ENCODE measurements at places on chromosomes 7 and 10.

GRCh38 chr7:23967949-23968599 is 258.1 kb downstream of the STK31 start:
- peak; percentile 15 for DNase-seq

DNA sequence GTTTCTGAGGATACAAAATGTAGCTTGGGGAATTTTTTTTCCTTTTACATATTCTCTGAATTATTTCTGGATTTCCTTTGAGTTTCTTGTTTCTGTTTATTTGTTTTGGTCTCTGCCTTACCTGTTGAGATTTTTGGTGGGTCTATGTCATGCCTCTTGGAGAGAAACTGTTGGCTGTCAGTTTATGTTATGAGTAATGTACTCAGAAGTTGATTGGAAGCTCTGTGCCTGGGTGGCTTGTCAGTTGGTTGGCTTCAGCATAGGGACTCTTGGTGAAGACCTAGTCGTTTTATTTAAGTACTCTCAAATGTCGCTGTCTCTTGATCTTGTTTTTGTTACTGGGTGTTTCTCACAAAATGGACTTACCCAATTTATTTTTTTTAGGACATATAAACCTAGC is 132.4 kb downstream of the CDK14 start:
- no peak for DNase-seq

DNA sequence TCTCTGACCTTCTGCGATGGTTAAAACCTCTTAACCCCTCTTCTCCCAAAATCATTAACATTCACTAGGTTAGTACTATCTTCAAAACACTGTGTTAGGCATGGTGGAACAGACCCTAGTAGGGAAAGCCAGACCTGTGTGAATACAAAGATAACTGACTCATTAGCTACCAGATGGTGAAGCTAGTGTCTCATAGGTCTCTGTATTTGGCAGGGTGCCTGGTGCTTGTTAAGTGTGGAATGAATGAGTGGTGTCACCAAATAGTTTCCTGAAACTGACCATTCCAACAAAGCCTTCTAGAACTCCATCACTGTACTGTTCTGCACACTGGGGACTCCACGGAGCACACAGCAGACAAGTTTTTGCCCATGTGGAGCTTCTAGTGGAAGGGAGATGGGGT is 27.7 kb upstream of the TM9SF3 start:
- no peak for DNase-seq

DNA sequence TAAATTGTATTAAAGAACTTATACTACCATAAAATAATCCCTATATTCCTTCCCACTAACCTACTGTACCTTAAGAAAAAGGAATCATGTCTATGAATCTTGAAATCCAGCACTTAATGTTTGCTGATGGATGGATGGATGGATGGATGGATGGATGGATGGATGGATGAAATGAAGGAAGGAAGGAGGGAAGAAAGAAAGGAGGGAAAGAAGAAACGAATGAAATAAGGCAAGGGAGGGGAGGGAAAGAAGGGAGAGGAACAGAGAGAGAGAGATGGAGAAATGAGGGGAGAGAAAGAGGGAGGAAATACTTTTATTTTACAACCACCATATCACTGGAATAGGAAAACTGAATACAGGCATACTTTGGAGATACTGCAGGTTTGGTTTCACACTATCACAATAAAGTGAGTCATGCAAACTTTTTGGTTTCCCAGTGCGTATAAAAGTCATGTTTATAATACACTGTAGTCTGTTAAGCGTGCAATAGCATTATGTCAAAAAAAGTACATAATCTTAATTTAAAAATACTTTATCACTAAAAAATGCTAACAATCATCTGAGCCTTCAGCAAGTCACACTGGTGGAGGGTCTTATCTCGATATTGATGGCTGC is 219.8 kb downstream of the CHCHD3 start:
- no peak for DNase-seq

- no peak for DNase-seq
Measured at GRCh38 chr7:17040716-17041115, 158.9 kb upstream of the AGR3 start.

DNA sequence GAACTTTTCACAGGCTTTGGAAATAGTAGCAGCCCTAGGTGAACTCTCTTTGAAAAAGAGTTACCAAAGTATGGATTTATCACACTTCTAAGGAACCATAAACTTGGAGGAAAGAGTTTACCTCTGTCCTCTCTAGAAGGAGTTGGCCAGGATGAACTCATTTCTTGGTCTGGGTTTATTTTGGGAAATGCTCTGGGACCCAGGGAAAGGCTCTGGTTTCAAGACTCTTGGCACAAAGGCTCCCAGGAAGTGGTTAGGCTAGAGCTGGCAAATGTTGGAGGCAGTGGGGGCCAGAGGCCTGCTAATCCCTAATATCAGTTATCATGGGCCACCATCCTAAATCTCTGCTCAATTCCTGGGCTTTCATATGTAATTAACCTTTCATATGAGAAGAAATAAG is 36.3 kb upstream of the CDK6 start:
- DNase-seq: no peak

- no peak for DNase-seq
Measured at GRCh38 chr7:113831556-113831955, 87.3 kb downstream of the PPP1R3A start.

DNA sequence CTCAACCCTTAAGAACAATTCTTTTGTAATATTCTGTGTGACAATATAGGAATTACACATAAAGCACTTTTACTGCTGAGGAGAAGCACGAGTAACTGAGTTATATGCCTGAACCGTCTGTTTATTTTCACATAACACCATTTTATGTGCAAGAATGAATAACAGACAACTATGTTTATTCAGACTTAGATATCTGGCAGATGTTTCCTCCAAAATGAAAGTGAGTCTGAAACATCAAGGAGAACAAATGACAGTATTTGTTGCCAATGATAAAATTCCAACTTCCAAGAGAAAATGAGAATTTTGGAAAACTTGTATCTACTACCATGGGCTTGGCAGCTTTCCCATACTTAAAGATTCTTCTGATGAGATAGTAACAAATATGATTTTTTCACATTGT is 51.4 kb downstream of the DNMBP start:
- no peak for DNase-seq

GRCh38 chr10:28360175-28360574 is 57.3 kb upstream of the MPP7 start:
- DNase-seq: no peak

GRCh38 chr10:59523851-59524250 is 161.5 kb upstream of the FAM13C start:
- DNase-seq: no peak

- DNase-seq: peak; percentile 62
Measured at GRCh38 chr10:73908853-73909539, 1.9 kb upstream of the PLAU start.

- DNase-seq: no peak
Measured at GRCh38 chr7:137642472-137642871, 204.3 kb downstream of the DGKI start.

DNA sequence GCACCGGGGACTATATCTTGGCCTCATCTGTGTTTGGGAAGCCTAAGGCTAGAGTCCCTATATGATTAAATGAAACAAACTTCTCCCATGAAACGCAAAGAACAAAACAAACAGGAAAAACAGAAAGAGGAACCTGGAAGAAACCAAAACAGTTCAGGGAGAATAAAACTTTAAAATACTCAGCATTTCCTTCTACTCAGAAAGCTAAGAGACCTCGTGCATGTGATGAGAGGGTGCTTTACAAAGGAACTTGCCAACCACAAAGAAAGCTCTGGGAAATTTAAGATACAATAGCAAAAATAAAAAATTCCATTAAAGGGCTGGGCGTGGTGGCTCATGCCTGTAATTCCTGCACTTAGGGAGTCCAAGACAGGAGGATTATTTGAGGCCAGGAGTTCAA is 6.9 kb downstream of the PILRA start:
- no peak for DNase-seq

GRCh38 chr10:90604636-90605035 is 253.2 kb downstream of the HTR7 start:
- DNase-seq: no peak

DNA sequence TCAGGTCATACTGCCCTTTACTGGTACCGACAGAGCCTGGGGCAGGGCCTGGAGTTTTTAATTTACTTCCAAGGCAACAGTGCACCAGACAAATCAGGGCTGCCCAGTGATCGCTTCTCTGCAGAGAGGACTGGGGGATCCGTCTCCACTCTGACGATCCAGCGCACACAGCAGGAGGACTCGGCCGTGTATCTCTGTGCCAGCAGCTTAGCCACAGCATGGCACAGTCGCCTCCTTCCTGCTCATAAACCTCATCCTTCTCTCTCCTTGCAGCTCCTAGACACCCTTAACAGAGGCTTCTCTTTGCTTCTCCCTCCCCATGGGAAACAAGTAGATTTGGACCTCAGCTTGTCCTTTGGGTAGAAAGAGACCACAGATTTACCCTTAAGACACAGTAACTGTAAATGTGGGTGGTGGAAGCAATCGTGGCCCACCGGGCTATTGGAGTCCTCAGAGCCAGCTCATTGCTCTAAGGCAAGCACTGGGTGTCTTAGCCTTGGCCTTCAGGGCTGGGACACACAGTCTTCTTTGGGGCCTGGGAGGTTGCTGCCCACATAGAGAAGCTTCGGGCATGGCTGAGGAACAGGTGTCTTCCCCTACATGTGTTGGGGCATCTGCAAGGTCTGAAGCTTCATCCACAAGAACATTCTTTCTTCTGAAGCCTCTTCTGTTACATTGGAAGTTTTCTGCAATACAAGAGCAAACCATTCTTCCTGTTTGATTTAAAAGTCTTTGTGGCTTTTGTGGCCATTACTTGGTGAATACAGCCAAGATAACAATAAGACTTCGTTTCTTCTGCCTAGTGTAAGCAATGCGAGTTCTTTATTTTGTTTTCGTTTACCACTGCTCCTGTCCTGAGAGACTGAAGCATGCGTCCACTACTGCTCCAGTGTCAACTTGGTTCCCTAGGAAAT is 95.5 kb upstream of the PRSS58 start:
- DNase-seq: no peak

DNA sequence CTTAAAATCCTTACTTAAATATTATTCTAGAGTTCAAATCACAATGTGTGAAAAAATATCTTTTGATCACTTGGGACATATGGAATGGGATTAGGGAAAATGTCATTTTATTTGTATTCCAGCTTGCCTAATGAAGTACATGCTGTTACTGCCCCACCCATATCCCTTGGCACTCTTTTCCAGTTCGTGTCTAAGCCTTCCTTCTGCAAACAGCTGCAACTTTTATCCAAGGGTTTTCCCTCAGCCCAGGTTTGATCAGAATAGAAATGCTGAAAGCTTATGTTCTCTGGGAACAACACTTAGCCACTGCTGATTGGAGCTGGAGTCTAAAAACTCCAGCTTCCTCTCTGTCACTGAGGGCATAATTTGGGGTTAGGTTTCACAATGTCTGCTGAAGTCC is 214.1 kb upstream of the FAM3C start:
- no peak for DNase-seq

DNA sequence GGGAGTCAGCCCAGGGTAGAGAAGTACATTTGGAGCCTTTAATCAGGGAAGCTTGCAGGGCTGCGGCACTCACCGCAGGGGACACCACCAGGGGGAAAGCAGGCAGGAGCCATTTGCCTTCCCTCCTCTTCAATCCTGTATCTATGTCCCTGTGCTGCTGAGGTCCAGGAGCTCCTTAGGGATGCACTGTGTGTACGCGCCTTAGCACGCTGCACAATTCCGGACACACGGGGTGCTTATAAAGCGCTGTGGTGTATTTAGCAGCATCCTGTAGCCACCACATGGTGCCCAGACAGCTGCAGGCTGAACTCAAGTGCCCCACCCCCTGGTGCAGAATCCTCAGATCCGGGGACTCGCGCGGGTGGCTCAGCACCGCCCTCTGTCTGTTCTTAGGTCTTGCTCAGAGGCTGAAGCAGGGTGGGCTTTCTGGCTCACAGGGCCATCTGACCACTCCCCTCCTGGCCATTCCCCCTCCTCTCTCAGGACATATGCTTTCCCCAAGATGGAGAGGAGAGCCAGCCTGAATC is 421.4 kb downstream of the SDK1 start:
- DNase-seq: peak; percentile 14

DNA sequence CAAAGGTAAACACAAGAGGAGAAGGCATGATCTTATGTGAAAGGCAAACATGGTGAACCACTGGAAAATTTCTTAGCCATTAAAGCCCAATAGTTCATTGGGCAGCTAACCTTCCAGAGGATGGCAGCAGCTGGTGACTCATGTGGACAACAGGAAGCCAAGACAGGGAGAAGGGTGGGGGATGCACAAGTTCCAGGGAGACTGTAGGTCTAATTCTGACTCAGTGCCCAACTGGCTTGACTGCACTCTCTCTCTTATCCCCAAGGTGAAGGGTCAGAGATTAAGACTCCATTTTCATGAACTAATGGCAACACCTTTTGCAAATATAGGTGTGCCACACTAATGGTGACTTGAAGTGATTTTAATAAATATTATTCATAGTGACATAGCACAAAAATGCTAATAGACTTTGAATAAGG is 47.9 kb upstream of the SLC35B4 start:
- no peak for DNase-seq

GRCh38 chr7:68800316-68800715 is 798.0 kb upstream of the AUTS2 start:
- no peak for DNase-seq

DNA sequence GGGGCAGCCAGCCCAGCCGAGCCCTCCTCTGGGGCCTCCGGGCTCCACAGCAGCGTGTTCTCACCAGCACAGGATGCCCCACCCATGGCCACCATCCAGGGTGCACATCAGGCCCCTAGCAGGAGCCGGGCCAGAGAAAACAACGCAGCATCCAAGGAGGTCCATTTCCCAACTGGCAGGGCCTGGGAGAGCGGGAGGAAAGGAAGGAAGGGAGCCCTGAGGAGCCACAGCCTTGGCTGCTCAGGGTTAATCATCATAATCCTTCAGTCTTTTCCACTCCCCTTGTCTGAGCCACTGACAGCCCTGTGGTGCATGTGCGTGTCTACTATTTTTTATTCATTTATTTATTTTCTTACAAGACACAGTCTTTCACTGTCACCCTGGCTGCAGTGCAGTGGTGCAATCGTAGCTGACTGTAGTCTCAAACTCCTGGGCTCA is 3.6 kb downstream of the PLAC9 start:
- DNase-seq: no peak

DNA sequence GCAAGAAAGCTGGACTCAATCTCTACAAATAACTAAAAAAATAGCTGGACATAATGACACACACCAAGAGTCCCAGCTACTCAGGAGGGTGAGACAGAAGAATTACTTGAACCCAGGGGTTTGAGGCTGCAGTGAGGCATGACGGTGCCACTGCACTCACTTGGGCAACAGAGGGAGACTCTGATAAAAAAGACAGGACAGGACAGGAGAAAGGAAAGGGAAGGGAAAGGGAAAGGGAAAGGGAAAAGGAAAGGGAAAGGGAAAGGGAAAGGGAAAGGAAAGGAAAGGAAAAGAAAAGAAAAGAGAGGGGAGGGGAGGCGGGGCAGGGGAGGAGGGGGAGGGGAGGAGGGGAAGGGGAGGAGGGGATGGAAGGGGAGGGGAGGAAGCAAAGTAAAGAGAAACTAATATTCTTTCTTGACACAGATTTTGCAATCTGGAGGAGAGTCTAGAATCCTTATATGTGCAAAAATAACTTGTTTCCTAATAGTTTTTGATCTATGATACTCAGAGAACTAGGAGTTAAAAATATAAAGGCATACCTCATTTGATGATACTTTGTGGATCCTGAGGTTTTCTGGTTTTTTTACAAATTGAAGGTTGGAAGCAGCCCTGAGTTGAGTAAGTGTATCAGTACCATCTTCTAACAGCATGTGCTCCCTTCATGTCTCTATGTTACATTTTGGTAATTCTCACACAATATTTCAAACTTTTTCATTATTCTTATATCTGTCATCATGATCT is 8.0 kb downstream of the SAR1A start:
- DNase-seq: no peak
